ENCODE measurements at places on chromosomes 3 and 15.

DNA sequence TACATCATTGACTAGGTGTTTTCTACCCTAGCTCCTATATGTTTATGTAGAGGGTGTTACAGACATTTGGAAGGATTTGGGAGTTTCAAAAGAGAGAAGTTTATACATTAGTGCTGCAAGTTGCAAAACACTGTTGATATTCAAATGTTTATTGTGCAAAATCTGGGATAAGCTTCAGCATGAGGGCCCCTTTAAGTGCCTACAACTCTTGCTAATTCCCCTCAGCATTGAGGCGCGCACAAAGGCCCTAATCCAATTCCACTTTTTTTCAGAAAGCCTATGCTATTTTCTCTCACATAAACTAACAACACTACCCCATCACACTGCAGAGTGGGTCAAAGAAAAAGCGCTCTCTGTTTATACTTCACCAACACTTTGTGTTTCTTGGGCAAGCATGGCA, 208.0 kb downstream of the NR2F2 start:
- no peak for DNase-seq

GRCh38 chr3:127796831-127797150, 25.5 kb downstream of the MGLL start:
- DNase-seq: no peak

DNA sequence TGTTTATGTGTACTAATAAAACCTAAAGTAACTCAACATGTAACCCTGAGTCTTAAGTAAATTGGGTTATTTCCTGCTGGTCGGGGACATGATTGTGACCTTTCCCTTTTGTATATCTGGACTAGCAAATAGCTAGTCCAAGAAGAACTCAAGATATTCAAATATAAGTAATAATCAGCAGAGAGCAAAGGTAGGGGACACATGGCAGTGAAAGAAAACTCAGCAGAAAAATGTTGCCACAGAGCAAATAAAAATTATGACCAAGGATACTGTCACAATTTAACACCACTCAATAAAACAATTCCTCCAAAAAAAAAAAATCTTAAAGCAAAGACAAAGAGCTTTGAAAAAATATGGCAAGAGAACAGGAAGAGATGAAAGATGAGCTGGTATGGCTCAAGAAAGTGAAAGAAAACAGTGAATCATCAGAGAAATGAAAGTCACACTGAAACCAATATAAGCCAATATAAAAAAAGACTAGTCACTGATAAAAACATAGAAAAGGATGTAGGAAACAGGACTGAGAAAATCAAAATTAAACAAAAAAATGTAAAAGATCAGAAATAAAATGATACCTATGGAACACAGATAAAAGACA, 43.4 kb downstream of the HLTF start:
- DNase-seq: peak; percentile 39

DNA sequence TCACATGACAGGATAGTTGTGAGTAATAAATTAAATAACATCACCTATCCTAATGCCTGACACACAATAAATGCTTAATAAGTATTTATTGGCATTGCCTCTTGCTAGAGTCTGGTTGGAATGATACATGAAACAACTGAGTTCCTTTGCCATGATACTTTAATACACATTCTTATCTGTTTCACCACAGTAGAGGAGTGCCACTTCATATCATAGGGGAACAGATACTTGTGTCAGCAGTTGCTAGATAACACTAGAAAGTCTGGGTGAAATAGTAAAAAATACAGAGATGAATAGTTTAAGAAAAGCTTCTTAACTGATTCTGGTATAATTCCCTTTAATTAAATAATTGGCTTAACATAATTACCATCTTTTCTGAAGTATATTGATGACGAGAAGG, 380.0 kb upstream of the GOLIM4 start:
- DNase-seq: no peak

DNA sequence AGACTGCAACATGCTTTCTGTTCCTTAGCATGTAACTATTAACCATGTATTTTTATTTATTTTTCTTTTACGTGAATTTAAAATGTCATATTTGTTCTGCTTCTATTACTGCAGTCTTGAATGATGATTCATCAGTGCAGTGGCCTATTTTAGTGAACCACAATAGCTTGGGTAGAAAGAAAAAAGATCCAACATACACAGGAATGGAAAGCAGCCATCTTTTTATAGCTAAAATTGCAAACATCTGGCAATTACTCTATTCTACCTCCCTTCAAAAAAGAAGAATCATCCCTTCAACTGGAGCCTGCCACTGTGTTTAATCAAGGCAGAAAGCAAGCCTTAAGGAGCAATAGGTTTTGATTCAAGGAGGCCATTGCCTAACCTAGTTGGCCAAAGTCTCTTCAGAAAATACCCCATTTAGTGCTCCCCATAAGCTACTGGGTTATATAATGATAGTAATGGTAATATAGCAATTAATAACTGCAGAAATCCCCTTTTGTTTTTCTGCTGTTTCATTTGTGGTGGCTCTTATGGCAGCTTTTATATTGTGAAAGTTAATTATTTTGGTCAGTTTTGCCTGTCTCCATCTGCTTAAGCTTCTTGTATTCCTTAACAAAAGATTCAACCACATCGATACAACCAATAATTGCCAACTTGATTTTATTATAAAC, 267.3 kb downstream of the LPP start:
- peak; percentile 89 for DNase-seq

DNA sequence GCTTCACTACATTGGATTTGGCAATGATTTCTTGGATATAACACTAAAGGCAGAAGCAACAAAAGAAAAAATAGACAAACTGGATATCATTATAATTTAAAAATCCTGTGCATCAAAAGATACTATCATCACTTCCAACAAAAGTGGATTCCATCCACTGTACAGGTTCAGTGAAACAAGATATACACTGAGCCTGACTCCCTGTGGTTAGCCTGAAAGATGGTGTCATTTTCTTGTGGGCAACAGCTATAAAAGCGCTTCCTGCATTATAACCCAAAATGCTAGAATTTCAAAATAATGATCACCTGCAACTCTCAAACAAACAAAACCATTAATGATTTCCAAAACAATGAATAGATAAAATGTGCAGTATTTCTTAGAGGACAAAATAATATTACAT, 39.6 kb upstream of the TBC1D23 start:
- no peak for DNase-seq

- no peak for DNase-seq
These were observed 177.7 kb downstream of the ZNF385D start for GRCh38 chr3:21573291-21573690.

GRCh38 chr3:117822416-117822815, 1112.8 kb downstream of the TUSC7 start:
- no peak for DNase-seq

DNA sequence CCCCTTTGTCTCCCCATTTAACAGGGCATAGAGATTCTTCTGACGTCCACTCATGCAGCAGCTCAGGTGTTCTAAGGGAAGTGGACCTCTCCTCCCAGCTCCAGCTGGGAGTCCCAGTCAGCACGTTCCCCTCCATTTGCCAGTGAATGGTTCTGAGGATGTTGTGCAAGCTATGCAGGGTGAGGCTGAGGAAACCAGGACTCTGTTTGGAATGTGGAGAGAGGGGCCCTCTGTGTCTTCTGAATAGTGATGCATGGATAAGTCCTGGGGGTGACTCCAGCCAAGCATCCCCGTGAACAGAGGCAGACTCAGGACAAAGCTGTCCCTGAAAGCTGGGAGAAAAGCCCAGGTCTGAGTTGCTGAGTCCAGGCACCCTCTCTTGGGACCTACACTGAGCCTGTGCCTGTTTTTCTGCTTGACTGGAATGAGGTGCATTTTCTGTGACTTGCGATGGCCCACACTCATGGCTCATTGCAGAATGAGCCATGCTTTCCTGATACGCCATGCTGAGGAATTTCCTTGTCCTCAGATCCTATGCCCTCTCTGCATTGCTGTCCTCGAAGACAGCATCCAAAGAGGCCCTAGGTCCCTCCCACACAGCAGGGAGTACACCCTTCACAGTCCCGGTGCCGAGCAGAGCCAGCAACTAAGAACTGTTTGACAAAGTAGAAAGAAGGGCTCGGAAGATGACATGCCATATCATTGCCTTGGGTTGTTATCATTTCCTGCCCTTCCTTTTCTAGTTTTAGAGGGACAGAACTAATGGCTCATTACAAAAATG, 185.2 kb downstream of the ATP10A start:
- no peak for DNase-seq

- DNase-seq: no peak
These were observed 25.8 kb upstream of the MTHFS start for GRCh38 chr15:79922512-79923078.

- DNase-seq: no peak
These were observed 29.7 kb upstream of the MDFIC2 start for GRCh38 chr3:70342149-70342548.

GRCh38 chr3:118097660-118098059, 937.0 kb downstream of the IGSF11 start:
- DNase-seq: no peak

GRCh38 chr3:189457201-189457607, 174.0 kb upstream of the TP63 start:
- peak; percentile 94 for DNase-seq

DNA sequence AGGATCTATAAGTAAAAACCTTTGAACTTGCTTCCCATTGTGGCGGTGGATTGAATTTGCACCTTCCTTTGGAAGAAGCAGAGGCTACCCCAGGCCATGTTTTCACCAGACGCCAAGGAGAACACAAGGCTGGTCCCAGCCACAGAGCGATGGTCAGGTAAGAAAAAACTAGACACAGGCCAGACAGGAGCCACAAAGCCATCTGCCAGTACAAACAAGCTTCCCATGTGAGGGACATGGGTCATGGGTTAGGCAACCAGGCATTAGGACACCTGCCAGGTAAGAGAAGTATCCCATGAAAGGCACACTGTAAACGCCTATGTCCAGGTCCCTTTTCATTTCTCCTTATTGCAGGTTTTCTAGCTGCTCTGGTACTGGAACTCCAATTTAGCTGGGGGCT, 190.2 kb downstream of the KLF13 start:
- no peak for DNase-seq

DNA sequence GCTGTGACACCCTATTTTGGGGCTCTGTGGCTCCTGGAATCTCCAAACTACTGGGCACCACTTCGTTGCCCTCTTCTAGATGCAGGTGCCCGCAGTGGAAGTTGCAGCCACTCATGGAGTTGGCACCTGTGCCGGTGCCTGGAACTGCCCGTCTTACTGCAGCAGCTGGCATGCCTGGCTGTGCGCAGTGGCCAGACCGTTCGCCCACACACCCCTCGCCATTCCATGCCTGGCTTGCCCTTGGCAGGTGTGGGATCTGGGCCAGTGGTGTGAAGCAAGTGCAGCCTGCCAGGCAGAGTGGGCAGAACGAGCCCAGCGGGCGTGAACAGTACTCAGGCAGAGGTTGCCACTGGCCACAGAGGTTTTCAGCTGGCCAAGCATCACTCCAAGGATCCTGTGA, 1286.7 kb downstream of the ROBO1 start:
- DNase-seq: no peak

GRCh38 chr3:194773771-194774455, 88.2 kb downstream of the FAM43A start:
- DNase-seq: peak; percentile 67

DNA sequence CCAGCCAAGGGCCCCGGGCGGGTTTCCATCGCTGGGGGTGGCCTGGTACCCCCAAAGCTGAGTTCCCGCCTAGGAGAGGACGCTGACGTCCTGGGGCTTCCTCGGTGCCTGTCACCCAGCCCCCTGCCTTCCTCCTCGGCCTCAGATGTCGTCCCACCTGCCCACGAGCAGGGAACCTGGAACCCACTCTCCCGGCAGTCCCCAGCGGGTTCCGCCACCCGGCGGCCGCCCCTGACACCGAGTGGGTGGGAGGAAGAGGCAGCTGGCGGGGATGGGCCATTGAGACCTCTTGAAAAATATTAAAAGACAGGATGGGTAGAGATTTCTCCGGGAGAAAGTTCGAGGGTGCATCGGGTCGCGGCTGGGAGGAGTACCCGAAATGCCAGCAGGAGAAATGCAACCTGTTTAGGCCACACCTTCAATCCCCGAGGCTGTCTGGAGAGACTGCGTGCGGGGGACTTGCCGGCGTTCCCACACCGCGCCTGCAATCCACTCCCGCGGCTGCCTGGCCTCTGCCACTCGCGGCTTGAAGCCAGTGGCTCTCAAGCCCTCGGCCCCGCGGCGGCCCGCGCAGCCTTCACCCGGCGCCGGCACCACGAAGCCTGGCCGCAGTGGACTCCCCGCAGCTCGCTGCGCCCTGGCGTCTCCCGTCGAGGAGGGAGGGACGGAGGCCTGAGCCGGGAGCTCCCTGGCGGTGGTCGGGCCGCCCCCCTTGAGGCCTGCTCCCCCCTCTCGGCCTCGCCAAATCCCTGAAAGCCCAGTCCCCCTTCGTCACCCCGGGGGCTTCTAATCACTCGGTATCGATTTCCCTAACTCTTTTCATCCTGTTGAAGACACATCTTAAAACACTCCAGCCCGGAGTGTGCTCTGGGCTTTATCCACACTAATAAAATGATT, 8.6 kb upstream of the NR2F2 start:
- DNase-seq: no peak

GRCh38 chr3:184129012-184129411, 6.1 kb upstream of the EIF2B5 start:
- DNase-seq: peak; percentile 52

DNA sequence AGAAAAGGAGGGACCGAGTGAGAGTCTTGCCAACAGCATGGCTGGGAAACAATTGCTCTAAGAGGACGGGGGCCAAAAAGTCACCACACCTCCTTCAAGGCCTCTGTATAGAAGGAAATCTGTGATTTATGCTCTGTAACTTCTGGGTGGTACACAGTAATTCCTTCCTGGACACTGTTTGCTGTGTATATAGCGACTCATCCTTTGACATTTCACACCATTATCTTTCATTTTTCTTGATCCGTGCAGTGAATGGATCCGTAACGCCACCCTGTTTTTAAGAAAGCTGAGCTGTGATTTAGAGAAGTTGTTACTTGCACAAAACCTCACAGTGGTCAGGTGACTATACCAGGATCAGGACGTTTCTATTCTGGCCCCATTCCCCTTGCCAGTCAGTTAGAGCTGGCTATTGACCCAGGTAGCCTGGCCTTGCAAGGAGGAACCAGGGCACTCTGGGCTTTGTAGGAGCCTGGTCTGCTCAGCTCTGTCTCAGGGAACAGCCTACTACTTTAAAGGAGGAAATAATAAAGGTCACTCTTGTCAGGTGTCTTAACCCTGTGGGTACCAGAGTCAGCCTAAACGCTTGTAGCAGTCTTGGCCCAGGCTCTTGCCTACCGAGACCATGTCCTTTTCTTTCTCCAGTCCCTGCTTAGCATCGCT, 86.5 kb upstream of the MYZAP start:
- no peak for DNase-seq

- peak; percentile 93 for DNase-seq
These were observed 27.0 kb downstream of the SHQ1 start for GRCh38 chr3:72821161-72821781.

GRCh38 chr15:97729270-97729669, 231.2 kb upstream of the ARRDC4 start:
- no peak for DNase-seq

GRCh38 chr15:59438625-59439290, 772 bp downstream of the FAM81A start:
- no peak for DNase-seq

GRCh38 chr15:52441841-52442240, 86.8 kb downstream of the MYO5A start:
- DNase-seq: no peak

- no peak for DNase-seq
These were observed 101.4 kb downstream of the TNIK start for GRCh38 chr3:171358881-171359198.
